Hepatocyte (in vitro differentiated cells): ENCODE measurements at places on chromosomes 3 and 15.

GRCh38 chr3:122679882-122680474 is 661 bp upstream of the PARP14 start:
- DNase-seq: peak; percentile 37

- DNase-seq: no peak
Observed at GRCh38 chr15:71565631-71566160, 244.7 kb upstream of the NR2E3 start.

DNA sequence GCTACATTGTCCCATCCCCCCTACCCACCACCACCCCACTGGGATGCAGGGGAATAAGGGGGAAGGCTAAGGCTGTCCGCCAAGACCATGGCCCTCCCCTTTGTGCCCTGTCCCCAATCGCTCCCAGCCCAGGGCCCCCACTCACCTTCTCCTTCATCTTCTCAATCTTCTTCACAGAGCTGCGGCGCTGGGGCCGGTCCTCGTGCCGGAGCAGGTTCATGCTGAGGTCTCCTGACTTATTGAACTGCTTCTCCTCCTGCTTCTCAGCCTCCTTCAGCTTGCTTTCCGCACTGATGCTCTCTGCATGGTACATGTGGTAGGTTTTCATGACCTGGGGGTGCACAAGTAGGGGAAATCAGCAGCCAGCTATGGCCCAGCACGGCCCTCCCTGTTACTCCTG is 101.0 kb upstream of the RAD18 start:
- no peak for DNase-seq

DNA sequence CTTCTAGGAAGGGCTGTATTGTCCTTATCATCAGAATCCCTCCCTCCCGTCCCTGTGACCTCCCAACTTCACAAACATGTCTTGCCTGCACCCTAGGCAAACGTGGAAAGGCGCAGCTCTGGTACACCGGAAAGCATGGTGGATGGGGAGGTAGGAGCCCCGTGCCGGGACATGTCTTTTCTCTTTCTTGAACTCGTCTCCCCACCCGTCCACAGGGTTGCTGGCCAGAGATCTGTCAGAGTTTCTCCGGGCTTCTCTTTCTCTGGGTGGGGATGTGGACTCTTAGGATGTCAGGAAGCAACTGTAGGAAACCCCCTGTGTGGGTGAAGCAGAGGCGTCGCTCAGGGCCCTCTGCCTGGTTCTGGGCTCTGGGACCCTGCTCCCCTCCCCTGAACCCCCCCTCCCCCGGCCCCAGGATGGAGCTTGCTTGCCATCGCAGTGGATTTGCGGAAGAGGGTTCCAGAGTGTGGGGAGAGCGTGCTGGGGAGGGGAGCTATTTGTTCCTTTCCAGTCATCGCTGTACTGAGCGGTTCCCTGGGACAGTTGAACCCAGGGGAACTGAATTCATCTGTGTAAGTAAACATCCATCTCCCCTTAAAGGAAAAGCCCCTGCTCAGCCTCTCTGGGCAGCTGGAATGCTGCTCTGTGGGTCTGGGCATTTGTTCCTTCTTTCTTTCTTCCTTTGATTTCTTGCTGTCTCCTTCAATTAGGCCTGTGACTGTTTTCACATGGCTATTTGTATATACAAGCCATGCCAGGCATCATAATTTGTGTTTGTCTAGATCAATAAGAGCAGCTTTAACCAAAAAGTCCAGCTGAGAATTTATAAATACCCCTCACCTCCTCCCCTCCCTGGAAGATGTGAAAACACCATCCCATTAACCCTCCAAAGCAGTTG is 72.8 kb downstream of the SMAD3 start:
- no peak for DNase-seq

DNA sequence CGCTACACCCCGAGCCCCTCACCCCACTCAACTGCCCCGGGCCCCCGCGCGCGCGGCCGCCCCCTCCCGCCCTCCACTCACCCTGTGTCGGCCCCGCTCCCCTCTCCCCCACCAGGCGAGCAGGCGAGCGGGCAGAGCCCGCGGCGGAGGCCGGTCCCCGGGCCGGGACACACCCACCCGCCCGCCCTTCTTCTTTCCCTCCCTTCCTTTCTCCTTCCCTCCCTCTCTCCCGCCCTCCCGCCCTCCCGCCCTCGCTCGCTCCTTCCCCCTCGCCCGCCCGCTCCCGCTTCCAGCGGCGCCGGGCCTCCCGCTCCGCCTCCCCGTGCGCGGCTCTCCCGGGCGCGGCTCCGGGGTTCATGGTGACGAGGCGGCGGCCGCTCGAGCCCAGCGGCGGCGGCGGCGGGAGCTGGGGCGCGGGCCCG is at the start of gene CTDSPL:
Gene CTDSPL, plus strand, starts transcription at position 261 of the 422 bp plus-strand sequence. CDS start 320 bp downstream, outside the sequence.
- peak; percentile 83 for DNase-seq

DNA sequence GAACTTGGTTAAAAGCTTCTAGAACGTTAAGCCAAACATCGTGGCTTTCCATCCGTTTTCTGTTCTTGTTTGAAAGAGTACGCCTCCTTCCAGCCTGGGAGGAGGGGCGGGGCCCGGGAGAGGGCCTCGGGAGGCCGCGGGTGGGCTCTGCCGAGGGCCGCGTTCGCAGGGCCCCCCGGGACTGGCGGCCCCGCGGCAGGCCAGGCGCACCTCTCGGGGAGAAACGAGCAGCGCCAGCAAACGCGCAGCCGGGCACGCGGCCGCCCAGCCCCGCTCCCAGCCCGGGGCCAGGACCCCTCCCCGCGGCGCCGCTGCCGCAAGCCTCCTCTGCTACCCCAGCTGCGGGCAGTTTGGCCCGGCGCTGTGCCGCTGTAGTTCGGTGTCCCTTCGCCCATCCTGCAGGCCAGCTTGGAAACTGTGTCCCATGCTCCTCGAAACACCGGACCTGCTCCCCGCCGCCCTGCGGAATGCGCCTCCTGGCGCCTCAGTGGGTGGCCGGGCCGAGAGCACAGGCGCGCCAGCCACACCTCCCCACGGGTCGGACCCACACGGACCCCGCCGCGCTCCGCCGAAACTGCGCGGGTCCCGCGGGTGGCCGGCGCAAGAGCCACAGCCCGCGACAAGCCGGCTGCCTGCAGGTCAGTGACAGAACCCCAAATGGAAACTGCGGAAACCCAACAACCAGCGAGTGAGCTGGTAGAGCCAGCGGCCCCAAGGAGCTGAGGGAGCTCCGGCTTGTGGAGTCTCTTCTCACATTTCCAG is 2.3 kb downstream of the OCA2 start:
- peak; percentile 57 for DNase-seq

- DNase-seq: no peak
Observed at GRCh38 chr15:28868744-28869345, 16.9 kb upstream of the APBA2 start.

DNA sequence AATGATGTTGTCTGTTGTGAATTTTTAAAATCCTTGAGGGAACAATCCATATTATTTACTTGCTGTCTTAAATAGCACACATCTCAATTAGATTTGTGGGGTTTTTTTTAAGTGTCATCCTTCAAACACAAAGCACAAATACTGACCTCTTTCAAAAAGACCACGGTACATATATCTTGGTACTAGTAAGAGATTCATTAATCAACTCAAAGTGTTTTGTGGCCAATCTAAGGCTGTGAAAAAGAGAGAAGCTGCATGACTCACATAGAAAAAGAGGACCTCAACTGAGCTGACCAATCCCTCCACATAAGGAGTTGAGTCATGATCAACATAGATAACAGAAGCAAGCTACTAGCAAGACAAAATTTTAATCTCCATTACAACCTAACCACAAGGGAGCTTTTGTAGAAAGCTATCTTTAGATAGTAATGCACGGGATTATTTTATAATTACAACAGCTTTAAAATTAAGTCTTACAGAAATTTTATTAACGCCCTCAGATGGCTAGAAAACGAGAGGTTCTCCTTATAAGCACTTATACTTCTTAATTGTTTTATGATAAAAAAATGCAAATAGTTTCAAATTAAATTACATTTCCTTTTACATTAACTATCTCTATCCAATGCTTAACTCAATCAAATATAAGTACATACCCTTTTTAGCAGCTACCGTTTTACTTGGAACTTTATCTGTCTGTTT is 60.5 kb downstream of the TOP2B start:
- no peak for DNase-seq

- DNase-seq: no peak
Observed at GRCh38 chr3:188174317-188175044, 20.5 kb downstream of the LPP start.

DNA sequence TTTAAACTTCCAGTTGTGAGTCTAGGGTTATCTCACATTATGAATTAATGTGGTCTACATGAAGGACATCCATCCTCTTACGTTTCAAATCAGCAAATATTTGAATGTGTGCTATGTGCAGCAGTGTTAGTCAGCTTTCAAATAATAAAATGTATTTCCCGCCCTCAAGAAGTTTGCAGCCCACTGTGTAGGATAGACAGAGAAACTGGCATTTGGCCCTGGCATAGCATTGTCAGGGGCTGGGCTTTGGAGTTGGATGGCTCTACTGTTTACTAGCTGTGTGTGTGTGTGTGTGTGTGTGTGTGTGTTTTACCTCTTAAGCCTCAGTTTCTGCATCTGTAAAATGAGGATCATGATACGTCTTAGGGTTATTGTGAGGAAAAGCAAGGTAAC is 400.5 kb upstream of the C2CD4B start:
- no peak for DNase-seq

DNA sequence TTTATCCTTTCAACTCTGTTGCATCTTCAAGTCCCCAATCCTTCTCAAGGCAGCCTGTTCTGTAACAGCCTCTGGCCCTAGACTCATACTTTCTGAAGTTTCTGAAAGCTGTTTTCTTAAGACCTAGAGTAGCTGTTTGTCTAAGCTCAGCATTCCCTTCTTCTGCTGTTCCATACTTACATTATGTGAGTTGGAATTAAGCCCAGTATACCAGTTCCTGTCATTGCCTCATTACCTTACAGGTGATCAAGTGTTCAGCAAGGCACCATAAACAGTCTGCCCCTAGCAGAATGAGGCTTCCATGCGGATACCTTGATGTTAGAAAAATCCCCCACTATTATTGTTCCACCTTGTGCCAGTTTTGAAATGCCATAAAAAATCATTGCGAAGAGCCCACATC is 180.6 kb downstream of the PLCL2 start:
- no peak for DNase-seq

- DNase-seq: no peak
Observed at GRCh38 chr15:65812916-65813315, 20.8 kb upstream of the DENND4A start.
